Esophagus mucosa (tissue), 1 donor: ENCODE measurements at places on chromosomes 4 and X.

- no peak for ATAC-seq
Observed at GRCh38 chrX:121389976-121390714, 342.7 kb downstream of the GLUD2 start.

GRCh38 chrX:55907968-55908607 lies 190.5 kb downstream of the RRAGB start:
- ATAC-seq = peak; percentile 95

DNA sequence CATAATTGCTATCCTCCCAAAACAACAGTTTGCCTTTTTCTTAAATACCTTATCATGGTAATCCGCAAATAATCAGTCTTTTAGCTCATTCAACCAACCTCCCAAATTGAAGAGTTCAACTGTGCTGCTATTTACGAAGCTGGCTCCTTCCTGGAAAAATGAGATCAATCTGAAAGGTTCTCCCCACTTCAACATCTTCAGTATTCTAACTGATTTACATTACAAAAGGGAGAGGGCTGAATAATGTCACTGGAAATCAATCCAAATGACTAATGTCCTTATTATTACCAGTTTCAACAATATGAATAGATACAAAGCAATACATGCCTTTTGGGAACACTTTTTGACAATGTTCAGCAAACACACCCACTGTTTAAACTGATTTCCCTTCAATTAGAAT lies 86.2 kb downstream of the WNK3 start:
- ATAC-seq = no peak

DNA sequence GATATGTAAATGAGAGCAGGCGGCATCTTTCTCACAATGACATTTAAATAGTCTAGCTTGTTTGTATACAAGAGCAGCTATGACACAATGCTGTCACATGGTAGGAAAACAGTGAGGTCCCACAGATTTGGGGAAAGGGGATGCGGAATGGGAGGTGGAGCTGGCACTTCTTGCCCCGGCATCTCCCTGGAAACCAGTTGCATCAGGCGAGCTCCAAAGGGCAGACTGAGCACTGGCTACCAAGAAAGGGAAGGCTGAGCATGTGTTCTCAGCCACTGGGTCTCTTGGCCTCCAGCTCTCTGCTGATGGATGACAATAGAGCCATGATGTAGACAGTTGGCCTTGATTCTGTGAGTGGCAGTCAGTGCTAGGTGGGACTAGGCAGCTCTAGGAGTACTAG lies 109.0 kb downstream of the UCHL1 start:
- no peak for ATAC-seq

DNA sequence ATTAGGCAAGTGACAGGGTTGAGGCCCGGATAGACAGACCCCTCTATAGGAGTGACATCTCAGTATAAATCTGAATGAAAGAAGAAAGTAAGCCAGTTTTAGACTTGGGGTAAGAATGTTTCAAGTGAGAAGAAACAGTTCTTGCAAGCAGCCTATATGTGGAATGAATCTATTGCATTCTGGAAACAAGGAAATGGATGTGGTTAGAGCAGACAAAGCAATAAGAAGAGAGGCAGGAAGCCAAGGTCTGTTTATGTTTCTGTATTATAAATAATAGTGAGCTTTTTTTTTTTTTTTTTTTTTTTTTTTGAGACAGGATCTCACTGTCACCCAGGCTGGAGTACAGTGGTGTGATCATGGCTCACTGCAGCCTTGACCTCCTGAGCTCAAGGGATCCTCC lies 255.8 kb downstream of the UNC5C start:
- no peak for ATAC-seq

DNA sequence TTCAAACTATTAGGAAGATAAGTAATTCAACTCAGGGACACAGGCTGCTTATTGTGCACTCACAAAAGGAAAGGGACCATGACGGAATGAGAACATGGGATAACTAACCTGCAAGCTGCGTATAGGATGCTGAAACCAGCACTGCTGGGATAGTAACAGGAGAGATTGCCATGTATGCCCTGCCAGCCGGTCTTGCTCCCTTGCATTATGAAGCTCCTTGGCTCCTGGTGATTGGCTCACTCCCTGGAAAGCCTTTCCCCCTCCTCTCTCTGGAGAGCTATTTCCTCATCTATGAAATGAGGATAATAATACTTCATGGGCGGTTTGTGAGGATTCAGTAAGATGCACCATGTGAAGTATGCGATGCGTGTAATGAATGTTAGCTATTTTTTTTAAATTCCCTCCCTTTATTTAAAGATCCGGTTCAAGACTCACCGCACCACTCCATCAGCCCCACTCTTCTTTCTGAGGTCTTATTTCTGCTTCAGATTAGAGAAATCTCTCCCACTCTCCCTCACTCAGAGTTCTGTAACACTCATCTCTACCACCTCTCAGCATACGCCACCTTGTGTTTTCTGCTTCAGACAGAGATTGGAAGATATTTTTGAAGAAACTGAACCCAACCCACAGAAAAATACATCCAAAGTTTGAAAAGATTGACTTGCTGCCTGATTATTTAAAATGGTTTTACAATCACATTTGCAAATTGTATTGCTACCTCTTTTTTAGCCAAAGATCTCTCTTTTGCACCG lies 18.4 kb downstream of the MSMO1 start:
- peak; percentile 34 for ATAC-seq

- ATAC-seq = no peak
Observed at GRCh38 chr4:7435471-7436061, 836 bp upstream of the PSAPL1 start.

DNA sequence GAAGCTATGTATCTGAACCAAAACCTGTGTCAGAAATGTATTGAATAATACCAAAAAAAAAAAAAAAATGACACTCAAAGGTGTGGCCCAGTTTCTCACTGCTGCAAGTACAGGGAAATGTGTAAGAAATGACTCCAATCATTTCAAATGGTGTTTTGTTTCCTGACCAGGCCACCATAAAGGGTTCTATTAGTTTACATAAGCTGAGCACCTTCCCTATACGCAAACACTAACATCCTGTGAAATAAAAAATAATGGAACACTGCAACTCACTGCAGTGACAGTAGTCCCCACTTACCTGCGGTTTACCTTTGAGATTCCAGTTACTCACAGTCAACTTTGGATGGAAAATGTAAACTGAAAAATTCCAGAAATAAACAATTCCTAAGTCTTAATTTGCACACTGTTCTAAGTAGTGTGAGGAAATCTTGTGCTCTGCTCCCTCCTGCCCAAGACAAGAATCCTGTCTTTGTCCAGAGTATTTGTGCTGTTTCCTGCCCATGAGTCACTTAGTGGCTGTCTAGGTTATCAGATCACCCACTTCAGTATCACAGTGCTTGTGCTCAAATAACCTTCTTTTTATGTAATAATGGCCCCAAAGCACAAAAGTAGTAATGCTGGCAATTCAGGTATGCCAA lies 265.3 kb downstream of the RCHY1 start:
- ATAC-seq = no peak

GRCh38 chr4:100009490-100009889 lies 59.4 kb upstream of the H2AZ1 start:
- ATAC-seq = no peak

DNA sequence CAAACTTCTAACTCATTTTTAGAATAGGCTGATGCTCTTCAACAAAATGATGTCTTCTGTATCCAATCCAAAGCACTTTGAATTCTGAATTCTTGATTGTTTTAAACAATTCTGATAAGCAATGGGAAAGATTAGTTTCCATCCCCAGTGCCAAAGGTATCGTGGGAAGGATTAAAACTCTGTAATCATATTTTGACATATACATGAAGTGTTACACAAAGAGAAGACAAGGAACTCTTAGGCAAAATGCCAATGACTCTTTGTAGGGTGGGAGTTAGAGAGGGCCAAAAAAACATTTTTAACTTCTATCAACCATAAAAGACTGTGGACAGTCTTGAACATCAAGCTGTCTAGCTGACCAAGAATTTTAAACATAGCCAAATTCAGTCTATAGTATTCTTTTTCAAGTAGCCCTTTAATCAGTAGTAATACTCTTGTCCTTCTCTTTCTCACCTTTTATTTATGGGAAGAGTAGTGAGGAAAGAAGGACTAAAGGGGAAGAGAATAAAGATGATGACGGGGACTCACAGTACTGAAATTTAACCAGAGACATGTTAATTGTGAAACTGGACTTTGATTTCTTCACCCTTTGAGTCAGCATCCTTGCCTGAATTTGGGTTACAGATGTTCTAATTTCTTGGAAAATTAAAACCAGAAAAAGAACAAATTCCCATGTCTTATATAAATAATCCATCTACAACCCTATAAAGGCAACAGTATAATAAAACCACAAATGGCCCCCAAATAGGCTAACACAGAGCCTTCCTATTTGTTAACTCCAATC lies 51.8 kb upstream of the VEGFD start:
- ATAC-seq = no peak

GRCh38 chr4:120801137-120801758 lies 121.3 kb downstream of the PRDM5 start:
- no peak for ATAC-seq

DNA sequence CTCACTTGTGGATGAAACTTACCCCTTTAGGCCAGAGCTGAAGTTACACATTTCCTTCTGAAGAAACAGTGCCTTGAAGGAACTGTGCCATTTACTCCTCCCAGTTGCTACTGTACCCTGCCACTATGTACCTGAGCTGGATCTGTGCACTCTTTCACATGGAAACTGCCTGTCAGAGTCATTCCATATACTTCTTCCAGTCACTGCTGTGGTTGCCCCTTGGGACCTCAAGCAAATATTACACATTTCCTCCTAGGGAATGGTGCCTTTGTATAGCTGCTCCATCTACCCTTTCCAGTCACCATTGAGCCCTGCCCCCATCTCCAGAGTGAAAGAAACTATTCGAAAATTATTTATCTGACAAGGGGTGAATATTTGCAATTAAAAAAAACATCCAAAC lies 1328.3 kb downstream of the TECRL start:
- no peak for ATAC-seq

DNA sequence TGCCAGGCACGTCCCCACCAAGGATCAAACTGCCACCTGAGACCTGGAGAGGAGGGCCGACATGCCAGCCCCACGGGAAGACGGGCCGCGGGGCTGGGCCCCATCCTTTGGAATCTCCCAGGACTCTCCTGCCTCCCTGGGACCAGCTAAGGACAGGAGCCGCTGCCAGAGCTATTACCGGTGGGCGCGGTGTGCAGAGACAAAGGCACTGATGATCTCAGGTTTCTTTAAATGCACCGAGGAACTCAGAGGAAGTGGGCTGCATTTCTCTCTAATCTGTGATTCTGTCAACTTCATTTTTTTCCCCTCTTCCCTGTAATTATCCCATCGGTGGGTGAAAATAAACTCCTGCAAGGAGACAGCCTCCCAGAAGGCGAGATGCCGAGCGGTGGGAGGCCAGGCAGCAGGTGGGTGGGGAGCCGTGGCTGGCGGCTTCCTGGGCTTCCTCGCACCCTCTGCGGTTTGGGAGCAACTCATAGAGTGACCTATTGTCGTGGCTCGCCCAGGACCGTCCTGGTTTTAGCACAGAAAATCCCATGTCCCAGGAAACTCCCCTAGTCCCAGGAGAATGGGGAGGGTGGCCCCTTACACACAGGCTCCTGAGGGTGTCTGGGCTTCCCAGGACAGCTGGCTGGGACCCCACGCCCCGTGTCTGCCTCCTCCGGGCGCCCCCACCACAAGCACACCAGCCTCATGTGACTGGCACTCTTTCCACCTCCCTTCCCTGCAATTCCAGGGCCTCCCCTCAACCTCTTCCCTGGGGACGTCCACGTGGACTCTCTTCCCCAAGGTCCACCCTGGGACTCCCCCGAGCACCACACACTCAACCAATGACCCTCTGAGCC lies 62.3 kb upstream of the ADRA2C start:
- no peak for ATAC-seq

GRCh38 chrX:111917591-111917990 lies 41.6 kb downstream of the TRPC5OS start:
- no peak for ATAC-seq

- no peak for ATAC-seq
Observed at GRCh38 chr4:11495818-11496217, 67.1 kb upstream of the HS3ST1 start.
